ENCODE measurements at places on chromosomes 11 and 22.

DNA sequence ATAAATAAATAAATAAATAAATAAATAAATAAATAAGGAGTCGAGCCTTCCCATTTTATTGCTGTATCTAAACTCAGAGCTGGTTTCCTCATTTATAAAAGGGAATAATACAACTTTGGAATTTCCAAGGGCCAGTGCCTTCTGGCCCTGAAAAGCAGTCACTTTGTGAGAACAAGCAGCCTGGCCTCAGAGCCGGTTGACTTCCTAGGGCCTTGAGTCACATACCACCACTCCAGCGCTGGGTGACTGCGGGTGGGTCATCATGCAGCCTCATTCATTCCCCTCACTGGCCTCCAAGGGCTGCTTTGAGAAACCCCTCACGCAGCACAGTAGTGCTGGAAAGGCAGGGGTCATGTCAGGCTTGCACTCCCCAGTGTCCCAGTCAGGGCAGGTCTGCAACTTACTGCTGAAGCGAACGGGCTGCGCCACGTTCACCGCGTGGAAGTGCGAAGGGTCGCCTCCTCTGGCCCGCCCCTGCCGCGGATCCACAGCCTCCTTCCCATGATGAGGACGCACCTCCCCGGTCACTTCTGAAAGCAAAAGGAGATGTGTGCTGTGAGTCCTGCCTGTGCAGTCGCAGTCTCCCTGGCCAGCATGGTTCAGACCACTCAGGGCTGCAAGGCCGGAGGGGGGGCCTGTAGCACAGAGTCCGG, 54.4 kb downstream of the DGCR2 start:
- no peak for DNase-seq

- no peak for DNase-seq
Observed at GRCh38 chr11:27447288-27448183, 25.1 kb downstream of the LGR4 start.

- no peak for DNase-seq
Observed at GRCh38 chr11:2330696-2331095, 28.9 kb downstream of the TSPAN32 start.

- DNase-seq, result no peak
Observed at GRCh38 chr11:9571071-9571762, 2.3 kb upstream of the WEE1 start.

DNA sequence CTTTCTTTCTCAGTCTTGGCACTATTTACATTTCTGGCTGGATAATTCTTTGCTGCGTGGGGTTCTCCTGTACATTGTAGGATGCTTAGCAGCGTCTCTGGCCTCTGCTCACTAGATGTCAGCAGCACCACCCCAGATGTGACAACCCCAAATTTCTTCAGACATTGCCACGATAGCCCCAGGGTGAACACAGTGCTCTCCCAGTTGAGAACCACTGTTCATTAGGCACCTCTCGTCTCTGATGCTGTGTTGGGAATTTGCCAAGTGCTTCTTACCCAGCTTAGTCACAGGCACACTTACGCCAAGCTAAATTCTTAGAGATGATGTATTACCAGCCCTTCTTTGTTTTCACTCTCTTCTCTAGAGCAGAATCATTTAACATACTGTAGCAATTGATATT, 9.4 kb downstream of the TRIM6 start:
- no peak for DNase-seq

DNA sequence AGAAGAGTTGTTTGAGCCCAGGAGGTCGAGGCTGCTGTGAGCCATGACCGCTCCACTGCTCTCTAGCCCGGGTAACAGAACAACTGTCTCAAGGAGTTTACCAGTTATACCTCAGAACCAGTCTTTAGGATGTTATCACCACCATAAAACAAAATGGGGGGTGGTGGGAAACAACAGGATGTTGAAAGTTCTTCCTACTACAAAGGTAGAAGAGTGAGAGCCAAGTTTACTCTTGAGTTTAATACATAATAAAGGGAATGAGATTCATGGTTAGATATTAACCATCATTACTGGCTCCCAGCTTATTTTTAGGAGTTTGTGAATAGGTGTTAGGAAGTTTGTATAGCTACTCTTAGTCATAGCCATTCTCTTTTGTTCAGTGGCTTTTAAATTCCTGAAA, 78.8 kb upstream of the HORMAD2 start:
- DNase-seq, result no peak

GRCh38 chr11:17991783-17992433, 20.9 kb downstream of the SERGEF start:
- no peak for DNase-seq

- no peak for DNase-seq
Observed at GRCh38 chr11:45043755-45044475, 93.2 kb upstream of the TP53I11 start.

DNA sequence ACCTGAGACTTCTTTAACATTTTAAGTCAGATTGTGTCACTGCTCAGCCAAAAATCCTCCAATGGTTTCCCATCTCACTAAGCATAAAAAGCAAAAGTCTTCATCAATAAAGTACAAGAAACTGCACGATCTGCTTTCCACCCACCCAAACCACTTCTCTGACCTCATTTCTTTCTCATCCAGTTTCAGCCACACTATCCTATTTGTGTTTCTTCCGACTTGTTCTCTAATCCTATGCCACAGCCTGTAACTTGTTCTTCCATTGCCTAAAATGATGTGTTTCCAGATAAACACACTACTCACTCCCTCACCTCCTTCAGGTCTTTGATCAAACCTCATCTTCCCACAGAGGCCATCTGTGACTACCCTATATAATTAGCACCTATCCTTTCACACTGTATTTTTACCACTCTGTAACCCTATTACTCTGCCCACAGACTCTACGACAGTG, 28.4 kb downstream of the ARHGAP32 start:
- no peak for DNase-seq

- DNase-seq, result no peak
Observed at GRCh38 chr11:71525188-71525937, 1.7 kb upstream of the KRTAP5-7 start.

GRCh38 chr11:87185228-87185627, 147.5 kb downstream of the TMEM135 start:
- DNase-seq, result no peak

DNA sequence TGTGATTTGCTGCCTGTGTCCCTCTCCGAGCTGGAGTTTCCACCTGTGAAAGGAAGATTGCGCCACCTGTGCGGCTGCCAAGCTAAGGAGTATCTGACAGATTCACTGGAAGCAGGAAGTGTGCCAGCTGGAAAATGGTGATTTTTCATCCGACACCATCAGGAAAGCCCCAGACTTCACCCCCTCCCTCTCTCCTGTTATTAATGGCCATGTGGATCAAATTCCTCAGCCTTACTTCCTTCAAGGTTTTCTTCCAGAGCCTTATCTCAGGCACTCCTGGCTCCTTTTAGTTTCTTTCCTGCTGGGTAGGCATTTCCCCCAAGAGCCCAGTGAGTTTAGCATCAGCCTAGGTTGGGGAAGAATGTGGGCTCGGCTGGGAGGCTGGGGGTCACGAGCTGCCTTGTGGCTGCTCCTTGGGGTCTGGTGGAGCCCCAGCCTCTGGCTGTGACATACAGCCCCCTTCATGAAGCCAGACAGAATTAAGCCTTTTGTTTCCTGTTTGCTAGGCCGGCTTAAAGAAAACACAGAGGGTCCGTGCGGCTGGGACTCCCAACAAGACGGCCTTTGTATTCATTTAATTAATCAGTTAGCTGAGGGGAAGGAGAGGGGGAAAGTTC, 37.1 kb downstream of the PKNOX2 start:
- DNase-seq, result no peak

GRCh38 chr11:44601471-44602370, 36.3 kb downstream of the CD82 start:
- no peak for DNase-seq

GRCh38 chr11:61349189-61349751, 12.4 kb downstream of the CYB561A3 start:
- DNase-seq, result no peak

All from stimulated activated CD8-positive, alpha-beta memory T cell treated with anti-CD3 and anti-CD28 coated beads, Interleukin-2, amount 100 ng/mL, for 1 hour (primary cell).